ENCODE measurements at places on chromosomes 11 and 22.
A peak's percentile ranks its signal among the peaks of the same experiment; 100 is the strongest.

- peak; percentile 50 for DNase-seq
These were observed 1.7 kb downstream of the SMTN start for GRCh38 chr22:31082606-31083376.

DNA sequence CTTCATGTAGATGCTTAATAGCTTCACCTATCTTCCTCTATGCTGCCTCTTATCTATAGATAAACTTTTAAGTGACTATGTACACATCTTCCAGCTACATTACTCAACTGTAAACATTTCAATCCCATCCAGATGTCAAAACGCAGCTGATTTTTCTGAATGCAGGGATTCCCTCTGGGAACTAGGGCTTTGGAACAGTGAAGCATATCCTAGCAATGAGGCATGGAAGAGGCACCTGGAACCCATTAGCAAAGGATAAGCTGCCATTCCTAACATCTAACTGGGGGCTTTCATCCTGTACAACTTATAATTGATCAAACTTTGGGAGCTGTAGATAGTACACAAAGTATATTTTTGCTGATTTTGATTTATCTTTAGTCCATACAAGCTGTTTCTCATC, 40.8 kb upstream of the OPCML start:
- no peak for DNase-seq

GRCh38 chr11:47372422-47372821, 5.9 kb downstream of the SPI1 start:
- no peak for DNase-seq

DNA sequence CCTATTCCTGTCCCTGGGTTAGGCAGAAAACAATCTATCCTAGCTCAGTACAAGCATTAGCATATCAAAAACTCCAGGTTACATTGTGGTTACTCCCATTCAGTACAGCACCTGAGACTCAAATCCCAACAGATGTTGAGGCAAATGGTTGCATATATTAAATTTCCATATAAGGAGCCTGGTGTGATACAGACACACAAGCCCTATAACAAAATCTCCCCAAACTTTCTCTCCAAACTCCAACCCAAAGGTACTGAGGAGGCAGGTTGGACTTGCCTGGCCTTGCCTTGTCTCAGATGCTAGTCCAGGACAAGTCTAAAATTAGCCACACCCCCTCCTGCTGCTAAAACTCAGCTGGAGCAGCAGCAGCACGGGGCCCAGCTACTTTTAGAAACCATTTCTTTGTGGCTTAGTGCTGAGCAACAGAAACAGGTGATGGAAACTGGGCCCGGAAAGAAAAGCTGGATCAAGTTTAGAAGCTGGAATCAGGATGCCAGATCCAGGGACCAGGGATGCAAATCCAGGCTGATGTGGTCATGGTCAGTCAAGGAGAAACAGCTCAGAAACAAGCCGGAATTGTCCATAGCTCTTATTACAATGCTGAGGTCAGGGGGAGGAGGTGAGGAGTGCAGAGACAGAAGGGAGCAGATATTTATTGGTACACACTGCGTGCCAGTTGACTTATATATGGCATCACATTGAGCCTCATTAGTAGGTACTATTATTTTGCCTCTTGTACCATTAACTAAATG, 73.7 kb upstream of the AMOTL1 start:
- no peak for DNase-seq

- DNase-seq = no peak
These were observed 127.4 kb upstream of the OPCML start for GRCh38 chr11:133659538-133660201.

DNA sequence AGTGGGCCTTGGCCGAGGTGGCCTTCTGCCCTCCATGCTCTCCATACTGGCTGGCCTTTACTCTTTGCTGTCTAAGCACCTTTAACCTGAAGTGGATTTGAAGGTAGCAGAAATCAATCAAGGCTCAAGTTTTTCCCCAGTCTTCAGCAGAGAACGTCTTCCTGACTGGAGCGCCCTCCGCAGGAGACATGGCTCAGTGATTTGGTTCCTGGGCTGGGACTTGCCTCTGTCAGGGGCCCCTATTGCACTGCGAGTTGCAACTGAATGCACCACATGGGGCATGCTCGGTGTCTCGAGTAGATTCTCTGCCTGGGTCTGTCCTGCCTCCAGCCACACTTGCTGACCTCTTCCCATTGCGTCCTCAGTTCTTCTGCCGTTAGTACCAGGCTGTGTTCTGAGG, 79.6 kb downstream of the BMAL1 start:
- DNase-seq = no peak

- DNase-seq = no peak
These were observed 4.5 kb upstream of the TPBGL start for GRCh38 chr11:75236062-75236461.

DNA sequence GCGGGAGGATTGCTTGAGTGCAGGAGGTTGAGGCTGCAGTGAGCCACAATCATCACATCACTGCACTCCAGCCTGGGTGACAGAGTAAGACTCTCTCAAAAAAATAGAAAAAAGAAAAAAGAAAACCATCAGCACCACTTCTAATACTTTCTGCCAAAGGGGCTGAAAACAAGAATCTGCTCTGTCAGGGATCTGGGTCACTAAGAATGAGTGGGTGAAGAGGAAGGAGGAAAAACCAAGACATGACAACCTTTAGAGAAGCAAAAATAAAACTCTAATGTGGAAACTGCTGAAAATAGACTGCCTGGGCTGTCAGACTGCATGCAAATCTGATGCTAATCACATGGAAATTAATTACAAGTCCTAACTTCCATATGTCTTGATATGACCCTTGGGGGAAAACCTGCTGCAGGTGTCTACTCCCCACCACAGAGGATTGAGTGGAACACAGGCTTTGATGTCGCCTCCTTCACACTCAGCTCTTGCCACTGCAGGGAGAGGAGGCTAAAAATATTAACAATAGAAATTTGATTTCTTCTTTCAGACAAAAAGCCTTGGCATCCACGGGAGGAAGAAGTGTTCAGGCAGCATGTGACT, 62.5 kb upstream of the CRTAM start:
- peak; percentile 5 for DNase-seq

DNA sequence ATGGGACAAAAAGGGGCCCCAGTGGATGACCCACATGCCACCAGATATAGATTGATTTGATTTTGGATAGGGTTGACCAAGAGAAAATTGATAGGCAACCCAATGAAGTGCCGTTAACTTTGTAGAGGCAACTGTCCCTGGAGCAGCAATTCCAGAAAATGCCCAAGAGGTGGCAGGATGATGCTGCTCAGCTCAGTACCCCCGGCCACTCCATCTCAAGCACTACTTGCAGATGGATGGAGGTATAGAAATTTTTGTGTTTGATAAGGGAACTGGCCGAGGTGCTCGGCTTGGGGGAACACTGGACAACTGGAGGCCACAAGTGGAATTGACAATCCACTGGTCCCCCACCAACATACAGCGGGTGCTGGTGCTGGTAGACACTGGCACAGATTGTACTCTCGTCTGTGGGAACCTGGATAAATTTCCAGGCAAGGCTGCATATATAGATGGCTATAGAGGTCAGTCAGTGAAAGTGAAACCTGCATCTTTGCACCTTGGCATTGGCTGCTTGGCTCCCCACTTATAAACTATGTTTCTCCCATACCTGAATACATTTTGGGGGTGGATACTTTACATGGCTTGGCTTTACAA, 86.3 kb downstream of the CCDC83 start:
- DNase-seq = peak; percentile 24

DNA sequence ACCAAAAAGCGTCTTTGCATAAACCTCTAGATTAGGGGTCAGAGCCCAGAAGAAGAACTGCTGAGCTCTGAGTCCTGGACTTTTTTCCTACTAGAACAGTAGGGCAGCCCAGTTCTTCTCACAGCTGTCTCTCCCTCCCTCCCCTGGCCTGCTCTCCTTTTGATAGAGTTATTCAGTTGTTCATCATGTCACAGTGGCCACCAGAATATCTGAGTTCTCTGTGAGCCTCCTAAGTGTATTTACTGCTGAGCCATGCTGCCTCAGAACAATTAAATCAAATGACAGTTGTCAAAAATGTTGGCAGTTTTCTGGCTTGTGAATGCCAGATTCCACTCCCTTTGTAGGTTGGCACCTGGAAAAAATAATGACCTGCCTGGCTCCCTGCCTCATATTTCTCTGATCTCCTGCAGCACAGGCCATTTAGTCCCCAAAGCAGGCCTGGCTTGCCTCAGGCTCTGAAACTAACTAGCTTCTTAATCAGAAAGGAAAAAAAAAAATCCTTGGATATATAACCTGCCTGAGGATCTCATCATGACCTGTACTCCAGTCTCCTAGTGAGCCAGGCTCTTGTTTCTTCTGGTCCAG, 377.4 kb upstream of the LARGE1 start:
- DNase-seq = no peak

GRCh38 chr11:64092111-64092760, 56.5 kb downstream of the FLRT1 start:
- DNase-seq = no peak

DNA sequence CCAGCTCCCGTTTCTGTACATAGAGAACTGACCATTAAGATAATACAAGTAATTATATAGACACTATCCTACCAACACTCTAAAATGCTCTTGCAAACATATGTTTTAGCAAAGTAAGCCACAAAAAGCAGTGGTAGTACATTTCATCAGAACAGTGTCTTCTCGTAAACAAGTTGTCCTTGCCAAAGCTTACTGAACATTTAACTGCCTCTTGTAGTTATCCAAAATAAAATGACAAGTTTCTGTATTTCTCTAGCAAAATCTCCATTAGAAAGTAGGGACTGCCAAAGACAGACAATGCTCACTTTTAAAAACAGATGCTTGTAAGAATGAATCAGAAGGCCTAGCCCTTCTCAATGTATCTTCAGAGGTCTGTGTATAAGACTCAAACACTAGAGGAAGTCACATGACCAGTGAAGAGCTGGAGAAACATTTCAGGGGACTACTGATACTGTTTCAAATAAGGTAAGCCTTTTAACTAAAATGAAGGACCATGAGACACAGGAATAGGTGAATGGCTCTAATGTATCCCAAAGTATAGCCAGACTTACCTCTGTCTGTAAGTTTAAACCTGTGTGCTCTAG, 7.8 kb upstream of the ZC3H12C start:
- DNase-seq = no peak

DNA sequence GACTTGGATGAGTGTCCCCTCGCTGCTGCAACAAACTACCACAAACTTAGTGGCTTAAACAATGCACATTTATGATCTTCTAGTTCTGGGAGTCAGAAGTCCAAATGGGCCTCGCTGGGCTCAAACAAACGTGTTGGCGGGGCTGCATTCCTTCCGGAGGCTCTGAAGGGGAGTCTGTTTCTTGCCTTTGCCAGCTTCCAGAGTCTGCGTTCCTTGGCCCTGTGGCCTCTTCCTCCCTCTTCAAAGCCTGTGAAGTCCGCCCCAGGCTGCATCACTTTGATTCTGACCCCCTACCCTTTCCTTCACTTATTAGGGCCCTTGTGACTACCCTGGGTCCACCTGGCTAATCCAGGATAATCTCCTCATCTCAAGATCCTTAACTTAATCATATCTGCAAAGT, 80.3 kb upstream of the NECTIN1 start:
- no peak for DNase-seq

GRCh38 chr11:30143098-30143705, 87.6 kb upstream of the FSHB start:
- DNase-seq = no peak

DNA sequence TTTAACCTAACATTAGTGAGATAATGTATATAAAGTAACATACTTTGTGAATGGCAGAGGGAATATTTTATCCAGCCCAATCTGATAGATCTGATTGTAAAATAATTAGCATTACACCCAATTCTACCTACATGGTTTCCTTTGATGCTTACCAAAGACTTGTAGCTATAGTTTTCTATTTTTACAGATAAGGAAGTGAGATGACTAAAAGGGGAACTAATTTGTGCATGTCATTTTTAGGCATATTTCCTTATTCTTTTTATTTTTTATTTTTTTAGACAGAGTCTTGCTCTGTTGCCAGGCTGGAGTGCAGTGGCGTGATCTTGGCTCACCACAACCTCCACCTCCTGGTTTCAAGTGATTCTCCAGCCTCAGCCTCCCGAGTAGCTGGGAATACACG, 793.7 kb upstream of the LRRC4C start:
- no peak for DNase-seq

DNA sequence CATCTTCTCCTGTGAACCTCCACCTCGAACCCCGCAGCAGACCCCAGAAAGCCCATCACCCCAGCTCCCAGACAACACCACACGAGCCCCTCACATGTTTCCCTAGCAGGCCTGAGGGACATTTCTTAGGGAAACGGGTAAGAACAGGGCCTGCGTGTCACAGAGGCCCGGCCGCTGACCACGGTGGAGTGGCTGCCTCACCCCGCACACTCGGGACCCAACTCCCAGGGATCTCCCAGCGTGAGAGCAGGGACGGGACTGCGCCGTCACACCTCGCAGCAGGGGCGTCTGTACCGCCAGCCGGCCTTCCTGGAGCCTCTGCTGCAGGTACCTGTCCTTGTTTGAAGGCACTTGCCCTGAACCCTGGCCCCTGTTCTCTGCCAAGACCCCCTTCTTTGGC, 10.2 kb downstream of the ATP5MGL start:
- DNase-seq = no peak

DNA sequence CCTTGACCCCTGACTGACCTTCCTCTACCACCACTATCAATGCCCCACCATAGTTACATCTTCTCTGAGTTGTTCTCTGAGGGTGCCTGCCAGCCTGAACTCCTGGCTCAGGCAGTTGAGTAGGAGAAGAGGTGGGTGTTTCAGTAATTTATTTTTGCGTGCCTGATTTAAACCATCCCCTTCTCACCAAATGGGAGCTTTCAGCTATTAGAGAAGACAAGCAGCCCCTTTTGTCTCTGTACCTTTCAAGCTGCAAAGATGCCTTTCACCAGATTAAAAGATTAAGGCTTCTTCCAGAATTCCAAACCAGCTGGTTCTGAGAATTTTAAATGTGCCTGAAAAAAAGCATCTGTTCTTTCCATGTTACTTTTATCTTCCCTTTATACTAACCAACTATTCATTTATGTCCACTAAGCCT, 223.8 kb downstream of the FAM76B start:
- DNase-seq = no peak

GRCh38 chr22:24591286-24591830, 1.5 kb downstream of the LRRC75B start:
- no peak for DNase-seq

DNA sequence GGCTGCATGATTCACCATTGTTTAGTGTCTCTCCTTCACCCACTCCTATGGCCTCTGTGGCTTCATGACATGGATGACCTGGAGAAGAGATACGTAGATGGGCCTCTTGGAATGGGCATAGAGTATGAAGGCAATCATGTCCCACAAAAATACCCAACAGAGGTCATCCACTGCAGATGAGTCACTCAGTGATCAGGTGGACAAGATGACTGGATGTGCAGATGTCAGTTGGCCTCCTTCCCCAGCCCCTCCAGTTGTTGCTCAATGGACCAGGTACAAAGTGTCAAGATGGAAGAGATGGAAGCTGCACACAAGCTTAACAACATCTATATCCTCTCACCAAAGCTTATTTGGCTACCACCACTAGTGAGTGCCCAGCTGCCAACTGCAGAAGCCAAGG, 41.0 kb upstream of the CLPB start:
- DNase-seq = no peak

DNA sequence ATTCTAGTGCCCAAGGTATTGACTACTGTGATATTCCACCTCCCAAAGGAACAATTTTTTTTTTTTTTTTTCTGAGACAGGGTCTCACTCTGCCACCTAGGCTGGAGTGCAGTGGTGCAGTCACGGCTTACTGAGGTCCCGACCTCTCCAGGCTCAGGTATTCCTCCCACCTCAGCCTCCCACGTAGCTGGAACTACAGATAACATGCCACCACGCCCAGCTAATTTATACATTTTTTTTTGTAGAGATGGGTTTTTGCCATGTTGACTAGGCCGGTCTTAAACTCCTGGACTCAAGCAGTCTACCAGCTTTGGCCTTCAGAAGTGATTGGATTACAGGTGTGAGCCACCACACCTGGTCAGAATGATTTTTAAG, 33.4 kb downstream of the MAML2 start:
- no peak for DNase-seq
